Ascending aorta (tissue), 2 donors: ENCODE measurements at places on chromosomes 3 and 15. TPM values are rescaled to one million over a fixed set of nuclear protein-coding genes. Genes with fewer than 3 reads are reported as not detected.

The IMPG2 gene
- total RNA-seq, result 0.11 TPM

The CFAP44 gene
- total RNA-seq, result 1.6 TPM

The TGM4 gene
- total RNA-seq, result not detected

The HTR3D gene
- total RNA-seq, result not detected

GRCh38 chr3:46897829-46898320 lies 20.4 kb downstream of the PTH1R start:
- H3K27me3 ChIP-seq, result no peaks in the 10 kb centered on the region
- H3K4me3 ChIP-seq, result no peak overlapping the region
- no peak overlapping the region for H3K27ac ChIP-seq
- no peak for DNase-seq
- H3K4me1 ChIP-seq, result no peaks in the 10 kb centered on the region
- no peaks in the 10 kb centered on the region for H3K36me3 ChIP-seq

DNA sequence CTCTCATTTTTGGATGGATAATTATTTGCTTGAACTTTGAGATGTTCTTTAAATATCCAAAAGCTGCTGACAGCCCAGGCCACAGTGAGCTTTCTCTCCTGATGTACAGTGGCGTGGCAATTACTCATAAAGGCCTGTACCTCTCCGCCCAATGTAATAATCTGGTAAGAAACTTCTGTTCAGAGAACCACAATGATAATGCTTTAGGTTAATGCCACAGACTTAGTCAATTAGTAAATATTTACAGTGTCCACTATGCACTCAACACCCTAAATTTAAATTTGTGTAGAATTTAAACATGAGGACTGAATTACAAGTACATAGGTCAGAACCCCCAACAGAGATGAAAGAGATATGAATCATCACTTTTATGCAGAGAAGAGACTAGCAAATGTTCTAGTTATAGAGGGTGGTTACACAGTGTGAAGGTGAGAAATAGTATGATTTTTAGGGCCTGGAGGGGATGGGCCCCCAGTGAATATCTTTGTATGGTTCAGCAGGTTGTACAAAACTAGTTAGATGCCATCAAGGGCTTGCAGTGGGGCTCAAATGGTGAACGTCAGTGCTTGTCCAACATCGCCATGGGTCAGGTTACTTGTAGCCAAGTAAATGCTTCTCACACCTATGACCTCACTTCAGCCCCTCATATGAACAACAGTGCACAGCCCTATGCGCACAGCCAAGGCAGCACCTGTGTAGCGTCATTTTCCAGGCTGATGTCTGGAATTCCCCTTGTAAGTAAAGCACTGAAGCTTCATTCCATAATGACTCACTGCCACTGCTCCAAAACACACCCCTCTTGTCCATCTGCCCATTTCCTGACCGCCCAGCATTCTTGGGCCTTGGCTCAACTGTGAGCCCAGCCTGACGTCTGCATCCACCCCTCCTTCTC lies 13.3 kb downstream of the ABHD2 start:
- H3K4me3 ChIP-seq, result no peak overlapping the region
- peak; percentile 73 for DNase-seq
- H3K27me3 ChIP-seq, result no peaks in the 10 kb centered on the region
- no peaks in the 10 kb centered on the region for H3K36me3 ChIP-seq

- no peak for DNase-seq
- H3K4me3 ChIP-seq, result no peak overlapping the region
- H3K27ac ChIP-seq, result no peak overlapping the region
- H3K27me3 ChIP-seq, result no peaks in the 10 kb centered on the region
- peaks cover 8% of the 10 kb centered on the region for H3K4me1 ChIP-seq
Observed at GRCh38 chr15:66408254-66408653, 21.5 kb downstream of the MAP2K1 start.

DNA sequence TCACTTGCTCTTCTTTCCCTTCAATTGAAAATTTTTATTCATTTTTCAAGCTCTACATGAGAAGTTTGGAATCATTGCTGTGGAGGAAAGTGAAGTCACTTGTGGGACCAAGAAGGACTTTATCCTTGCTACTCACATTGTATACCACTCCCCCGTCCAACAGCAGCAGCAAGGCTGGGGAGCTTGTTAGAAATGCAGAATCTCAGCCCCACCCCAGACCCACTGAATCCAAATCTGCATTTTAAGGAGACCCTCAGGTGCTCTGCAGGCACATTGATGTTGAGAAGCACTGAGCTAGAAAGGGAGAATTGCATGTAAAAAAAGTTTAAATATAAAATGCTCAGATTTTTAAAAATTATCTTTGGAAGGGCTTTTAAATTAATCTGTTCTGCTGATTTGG lies 202.3 kb upstream of the MRPL3 start:
- no peak for DNase-seq
- no peaks in the 10 kb centered on the region for H3K36me3 ChIP-seq

DNA sequence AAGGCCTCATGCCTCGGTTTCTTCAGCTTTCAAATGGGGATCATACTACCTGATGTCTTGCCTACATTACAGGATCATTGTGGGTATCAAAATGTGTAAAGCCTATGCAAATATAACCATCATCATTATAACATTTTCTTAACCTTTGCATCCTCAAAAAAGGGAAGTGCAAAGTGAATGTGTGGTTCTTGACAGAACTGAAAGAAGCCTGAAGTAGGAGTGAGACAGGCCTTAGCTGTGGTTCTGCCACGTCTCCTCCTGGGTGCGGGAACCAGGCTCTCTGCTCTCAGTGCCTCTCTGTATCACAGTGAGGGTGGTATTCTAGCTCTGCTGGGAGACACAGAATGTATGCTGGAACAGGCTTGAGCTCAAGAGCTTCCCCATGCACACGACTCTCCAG lies 316.9 kb upstream of the ICE2 start:
- no peak overlapping the region for H3K4me3 ChIP-seq
- no peak for DNase-seq
- H3K4me1 ChIP-seq, result no peaks in the 10 kb centered on the region
- no peak overlapping the region for H3K27ac ChIP-seq
- no peaks in the 10 kb centered on the region for H3K36me3 ChIP-seq

- H3K36me3 ChIP-seq, result no peaks in the 10 kb centered on the region
- no peak for DNase-seq
- H3K27me3 ChIP-seq, result no peaks in the 10 kb centered on the region
- H3K4me3 ChIP-seq, result peak overlapping the region; percentile 87
- H3K4me1 ChIP-seq, result peaks cover 59% of the 10 kb centered on the region
Observed at GRCh38 chr3:69085168-69085832, 563 bp downstream of the ARL6IP5 start.

- H3K36me3 ChIP-seq, result peaks cover 11% of the 10 kb centered on the region
- no peaks in the 10 kb centered on the region for H3K4me1 ChIP-seq
- no peak for DNase-seq
- H3K4me3 ChIP-seq, result peak overlapping the region; percentile 69
- H3K27ac ChIP-seq, result no peak overlapping the region
Observed at GRCh38 chr3:15065550-15066007, 464 bp upstream of the MRPS25 start.

DNA sequence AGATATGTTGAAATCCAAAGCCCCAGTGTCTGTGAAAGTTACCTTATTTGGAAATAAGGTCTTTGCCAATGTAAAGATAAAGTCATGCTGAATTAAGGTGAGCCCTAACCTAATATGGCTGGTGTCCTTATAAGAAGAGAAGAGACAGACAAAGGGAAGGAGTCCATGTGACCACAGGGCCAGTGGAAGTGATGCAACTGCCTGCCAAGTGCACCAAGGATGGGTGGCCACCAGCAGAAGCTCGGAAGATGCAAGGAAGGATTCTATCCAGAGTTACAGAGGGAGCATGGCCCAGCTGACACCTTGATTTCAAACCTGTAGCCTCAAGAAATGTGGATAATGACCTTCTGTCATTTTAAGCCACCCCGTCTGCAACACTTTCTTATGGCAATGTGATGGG lies 35.3 kb upstream of the PGPEP1L start:
- DNase-seq, result no peak
- H3K4me1 ChIP-seq, result no peaks in the 10 kb centered on the region
- no peaks in the 10 kb centered on the region for H3K27me3 ChIP-seq
- H3K36me3 ChIP-seq, result no peaks in the 10 kb centered on the region

DNA sequence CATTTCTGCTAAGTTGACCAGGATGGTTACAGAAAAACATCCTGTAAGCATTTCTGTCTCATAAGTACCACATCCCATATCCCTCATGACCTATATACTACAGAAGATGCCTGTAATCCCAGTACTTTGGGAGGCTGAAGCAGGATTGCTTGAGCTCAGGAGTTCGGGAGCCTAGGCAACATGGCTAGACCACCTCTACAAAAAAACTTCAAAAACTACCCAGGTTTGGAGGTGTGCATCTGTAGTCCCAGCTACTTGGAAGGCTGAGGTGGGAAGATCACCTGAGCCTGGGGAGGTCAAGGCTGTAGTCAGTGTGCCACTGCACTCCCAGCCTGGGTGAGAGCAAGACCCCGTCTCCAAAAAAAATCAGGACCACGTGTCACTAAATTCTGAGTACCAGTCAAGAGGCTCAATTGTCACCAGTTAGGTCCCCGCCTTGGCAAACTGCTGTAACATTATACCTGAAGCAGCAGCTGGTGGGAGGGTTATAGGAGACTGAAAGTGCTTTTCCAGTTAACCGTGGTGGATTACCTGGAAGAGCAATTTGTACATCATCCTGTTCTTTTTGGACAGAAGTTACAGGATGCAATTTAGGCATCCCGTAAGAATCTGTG lies 6.2 kb downstream of the RPL32 start:
- no peak overlapping the region for H3K27ac ChIP-seq
- peaks cover 89% of the 10 kb centered on the region for H3K36me3 ChIP-seq
- H3K4me1 ChIP-seq, result peaks cover 15% of the 10 kb centered on the region
- no peak overlapping the region for H3K4me3 ChIP-seq
- no peak for DNase-seq
- no peaks in the 10 kb centered on the region for H3K27me3 ChIP-seq
